Stimulated activated CD8-positive, alpha-beta memory T cell treated with anti-CD3 and anti-CD28 coated beads, Interleukin-4, amount 100 ng/mL, for 24 hours (primary cell): ENCODE measurements at places on chromosomes 5 and 9.

- DNase-seq = no peak
Measured at GRCh38 chr9:91986248-91986647, 36.2 kb upstream of the ROR2 start.

DNA sequence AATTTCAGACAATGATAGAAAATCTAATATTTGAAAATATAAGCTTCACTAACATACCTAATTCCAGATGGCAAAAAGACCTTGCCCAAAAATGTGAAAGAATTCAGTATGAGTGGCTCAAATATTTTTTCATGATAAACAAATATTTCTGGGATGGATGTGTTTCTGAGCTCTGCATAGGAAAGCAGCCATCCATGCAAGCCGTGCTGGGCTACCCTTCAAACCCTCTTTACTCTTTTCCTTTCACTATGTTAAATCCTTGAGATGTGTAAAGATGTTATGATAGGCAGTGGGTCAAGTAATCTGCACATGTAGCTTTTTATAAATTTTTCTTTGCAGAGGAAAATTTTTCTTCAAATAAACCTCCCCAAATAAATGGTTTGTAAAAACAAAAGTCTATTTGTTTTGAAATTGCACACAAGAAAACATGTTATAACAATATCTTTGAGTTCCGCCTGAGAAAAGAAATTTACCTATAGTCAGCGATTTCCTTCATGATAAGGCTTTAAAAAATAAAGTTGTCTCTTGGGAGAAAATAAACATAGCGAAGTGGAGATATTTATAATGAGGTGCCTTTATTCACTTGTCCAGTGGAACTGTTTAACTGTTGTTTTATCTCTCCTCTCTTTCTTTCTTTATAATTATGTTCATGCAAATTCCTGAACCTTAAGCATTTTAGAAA is 154.3 kb upstream of the PITX1 start:
- DNase-seq = no peak

GRCh38 chr5:68303038-68303738 is 87.6 kb downstream of the PIK3R1 start:
- no peak for DNase-seq

GRCh38 chr5:90224342-90224741 is 185.2 kb downstream of the CETN3 start:
- DNase-seq = no peak
